Motor neuron (in vitro differentiated cells): ENCODE measurements at places on chromosomes 12 and 14.
A peak's percentile ranks its signal among the peaks of the same experiment; 100 is the strongest.

DNA sequence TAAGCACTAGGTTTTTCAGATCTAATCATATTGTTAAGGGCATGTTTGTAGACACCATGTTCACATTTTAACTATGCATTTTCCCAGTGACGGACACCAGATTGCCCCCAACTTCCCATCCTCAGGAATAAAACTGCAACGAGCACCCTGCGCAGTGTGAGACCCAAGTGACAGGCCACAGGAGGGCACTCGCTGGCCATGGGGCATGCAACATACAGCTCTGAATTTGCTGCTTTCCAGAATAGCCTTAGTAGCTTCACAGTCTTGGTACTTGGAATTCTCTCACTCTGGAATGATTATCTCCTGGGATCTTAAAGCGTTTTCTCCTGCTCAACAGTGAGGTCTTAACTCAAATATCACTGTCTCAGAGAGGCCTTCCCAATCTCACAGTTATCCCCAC lies 972 bp upstream of the DDX47 start:
- ATAC-seq, result no peak

GRCh38 chr14:103225476-103225875 lies 102.2 kb downstream of the TNFAIP2 start:
- ATAC-seq, result no peak

- no peak for ATAC-seq
Measured at GRCh38 chr12:28374556-28374955, 184.3 kb downstream of the CCDC91 start.

GRCh38 chr14:104917993-104918392 lies 6.7 kb upstream of the PLD4 start:
- ATAC-seq, result no peak

DNA sequence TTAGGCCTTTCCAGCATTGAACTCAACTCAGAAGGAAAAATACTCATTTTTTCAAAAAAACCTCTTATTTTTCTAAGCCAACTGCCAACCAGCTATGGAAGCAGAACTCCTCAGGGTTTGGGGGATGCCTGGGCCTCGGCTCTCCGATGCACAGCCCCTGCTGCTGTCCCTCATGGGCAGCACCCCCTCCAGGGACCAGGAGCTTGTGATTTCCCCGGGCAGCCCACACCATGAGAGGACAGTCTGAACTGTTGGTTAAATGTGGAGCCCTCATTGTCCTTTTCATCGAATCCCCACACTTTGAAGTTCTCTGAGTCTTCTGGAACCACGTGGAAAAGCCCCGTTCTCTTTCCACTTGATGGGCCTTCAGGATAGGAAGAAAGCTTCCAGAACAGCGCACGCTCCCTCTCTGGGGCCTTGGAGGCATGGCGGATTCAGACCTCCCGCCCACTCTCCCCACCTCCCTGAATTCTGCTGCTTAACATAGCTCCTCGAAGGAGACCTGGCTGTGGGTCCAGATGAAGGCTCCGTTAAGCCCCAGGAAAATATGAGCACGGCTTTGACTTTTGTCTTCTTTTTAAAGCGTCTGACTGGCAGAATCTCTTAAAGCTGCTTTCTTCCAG lies 156.6 kb downstream of the CALM1 start:
- no peak for ATAC-seq

- ATAC-seq, result no peak
Measured at GRCh38 chr12:22252057-22252456, 82.5 kb downstream of the ST8SIA1 start.

- no peak for ATAC-seq
Measured at GRCh38 chr12:75613981-75614380, 102.6 kb upstream of the KRR1 start.

DNA sequence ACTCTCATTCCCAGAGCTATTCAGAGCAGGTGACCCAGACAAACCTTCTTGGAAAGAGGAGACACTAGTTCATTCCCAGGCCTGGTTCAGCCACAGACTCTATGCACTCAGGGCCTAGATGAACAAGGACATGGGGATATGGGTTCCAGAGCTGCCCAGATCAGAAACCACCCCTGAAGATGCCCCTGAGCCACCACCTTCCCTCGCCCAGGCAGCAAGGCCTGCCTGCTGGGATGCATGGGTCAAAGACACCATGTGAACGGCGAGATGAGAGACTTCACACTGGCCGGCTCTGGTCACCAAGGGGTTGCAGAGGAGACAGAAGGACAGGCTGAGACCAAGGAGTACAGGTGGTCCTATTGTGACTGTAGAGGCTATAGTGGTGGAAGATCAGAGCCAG lies 4.1 kb downstream of the SERPINA12 start:
- no peak for ATAC-seq

GRCh38 chr12:92146497-92147224 lies 1.0 kb upstream of the BTG1 start:
- ATAC-seq, result no peak

DNA sequence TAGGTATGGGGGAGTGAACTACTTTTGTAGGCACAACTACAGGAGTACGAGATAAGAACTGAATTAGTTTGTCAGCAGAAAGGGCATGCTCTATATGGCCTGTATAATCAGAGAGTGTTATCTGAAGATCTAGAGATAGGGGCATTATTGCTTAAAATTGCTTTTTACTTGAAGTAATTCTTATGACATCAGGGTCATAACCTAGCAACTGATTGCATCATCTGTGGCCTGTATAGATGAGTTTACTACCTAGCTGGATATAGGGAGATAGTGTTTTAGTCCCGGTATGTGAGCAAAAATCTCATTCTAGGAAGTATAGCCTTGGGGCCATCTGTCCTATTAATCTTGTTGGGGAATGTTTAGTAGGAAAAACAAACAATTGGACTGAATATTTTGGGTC lies 142.7 kb downstream of the TMEM117 start:
- ATAC-seq, result no peak

GRCh38 chr14:93007225-93007997 lies 84.5 kb downstream of the CHGA start:
- peak; percentile 12 for ATAC-seq

DNA sequence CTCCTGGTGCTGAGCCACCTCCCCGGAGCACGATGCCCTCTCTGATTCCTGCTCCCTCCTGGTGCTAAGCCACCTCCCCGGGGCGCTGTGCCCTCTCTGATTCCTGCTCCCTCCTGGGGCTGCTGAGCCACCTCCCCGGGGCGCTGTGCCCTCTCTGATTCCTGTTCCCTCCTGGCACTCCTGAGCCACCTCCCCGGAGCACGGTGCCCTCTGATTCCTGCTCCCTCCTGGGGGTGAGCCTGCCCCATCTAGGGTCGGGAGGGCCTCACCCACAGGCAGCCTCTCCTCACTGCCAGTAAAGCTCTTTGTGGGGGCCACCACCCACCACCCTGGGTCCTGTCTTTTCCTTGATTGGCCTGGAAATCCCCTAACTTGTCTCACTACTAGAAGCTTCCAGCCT lies 327.6 kb upstream of the SFSWAP start:
- no peak for ATAC-seq

DNA sequence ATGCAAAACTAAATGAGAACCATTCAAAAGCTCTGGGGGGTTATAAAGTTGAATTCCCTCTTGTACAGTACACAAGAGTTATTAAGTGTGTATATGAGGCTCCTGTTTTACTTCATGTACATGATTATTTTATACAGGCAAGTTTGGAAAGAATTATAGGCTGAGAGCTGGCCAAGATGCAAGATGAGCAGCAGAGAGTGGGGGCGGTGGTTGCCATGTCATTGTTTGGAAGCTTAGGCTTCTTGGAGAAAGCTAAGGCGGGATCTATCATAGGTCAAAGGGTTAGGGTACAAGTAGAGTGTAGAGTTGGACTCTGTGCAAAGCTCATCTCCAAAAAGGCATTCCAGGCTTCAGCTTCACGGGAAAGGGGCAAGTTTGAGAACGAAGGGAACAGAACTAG lies 297.1 kb upstream of the TBX3 start:
- ATAC-seq, result no peak

- no peak for ATAC-seq
Measured at GRCh38 chr14:81005540-81006228, 50.3 kb downstream of the TSHR start.

GRCh38 chr12:111578276-111578970 lies 20.7 kb downstream of the ATXN2 start:
- ATAC-seq, result no peak

DNA sequence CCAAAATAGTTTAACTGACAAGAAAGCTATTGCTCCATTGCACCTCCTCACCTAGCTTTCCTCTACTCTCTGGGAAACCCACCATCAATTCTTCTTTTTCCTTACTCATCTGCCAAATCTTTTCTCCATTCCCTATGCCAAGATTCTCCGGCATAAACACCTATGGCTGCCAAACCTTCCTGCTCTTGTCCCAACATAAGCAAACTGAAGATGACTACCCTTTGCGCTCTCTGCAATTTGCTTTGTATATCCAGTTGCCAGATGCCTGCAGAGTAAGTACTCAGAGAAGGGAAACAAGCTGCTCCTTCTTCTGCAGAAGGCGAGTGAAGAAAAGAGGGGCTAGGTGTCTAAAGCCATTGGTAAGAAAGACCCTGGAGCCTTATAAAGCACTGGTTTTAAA lies 11.5 kb downstream of the PTGER2 start:
- ATAC-seq, result no peak

- peak; percentile 14 for ATAC-seq
Measured at GRCh38 chr12:132190012-132190755, 45.9 kb downstream of the NOC4L start.

GRCh38 chr14:61188978-61189808 lies 91.9 kb downstream of the TMEM30B start:
- ATAC-seq, result no peak

- ATAC-seq, result no peak
Measured at GRCh38 chr12:22924391-22924790, 299.4 kb downstream of the ETNK1 start.

GRCh38 chr14:32560209-32560857 lies 231.2 kb downstream of the AKAP6 start:
- ATAC-seq, result peak; percentile 90

DNA sequence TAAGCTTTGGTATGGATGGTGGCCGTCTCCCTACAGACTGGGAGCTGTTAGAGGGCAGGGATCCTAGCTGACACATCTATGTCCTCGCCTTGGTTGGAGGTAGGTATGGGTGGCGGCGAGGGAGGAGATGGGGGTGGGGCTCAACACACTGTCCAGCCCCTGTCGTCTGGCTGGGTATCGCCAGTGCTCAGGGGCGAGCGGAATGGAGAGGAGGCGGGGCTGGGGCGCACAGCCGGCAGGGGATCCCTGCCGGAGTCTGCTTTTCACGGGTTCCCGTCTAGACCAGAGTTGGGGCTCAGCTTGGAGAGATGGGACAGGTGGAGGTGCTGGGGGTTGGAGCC lies 16.1 kb downstream of the TAMALIN start:
- ATAC-seq, result no peak

DNA sequence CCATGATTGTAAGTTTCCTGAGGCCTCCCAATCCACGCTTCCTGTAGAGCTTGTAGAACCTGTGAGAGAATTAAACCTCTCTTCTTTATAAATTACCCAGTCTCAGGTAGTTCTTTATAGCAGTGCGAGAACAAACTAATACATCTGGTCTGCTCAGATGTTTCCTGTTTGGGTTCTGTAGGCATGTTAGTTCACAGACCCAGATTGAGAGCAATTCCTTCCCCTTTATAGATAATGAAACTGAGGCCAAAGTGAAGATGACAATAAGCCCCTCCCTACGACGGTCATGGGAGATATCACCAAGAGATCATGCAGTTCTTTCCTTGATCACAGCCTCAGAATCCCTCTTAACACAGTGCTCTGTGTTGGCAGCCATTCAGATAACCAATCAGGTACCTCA lies 76.5 kb upstream of the CLMN start:
- ATAC-seq, result no peak

GRCh38 chr14:69240527-69241173 lies 19.3 kb upstream of the GALNT16 start:
- no peak for ATAC-seq

DNA sequence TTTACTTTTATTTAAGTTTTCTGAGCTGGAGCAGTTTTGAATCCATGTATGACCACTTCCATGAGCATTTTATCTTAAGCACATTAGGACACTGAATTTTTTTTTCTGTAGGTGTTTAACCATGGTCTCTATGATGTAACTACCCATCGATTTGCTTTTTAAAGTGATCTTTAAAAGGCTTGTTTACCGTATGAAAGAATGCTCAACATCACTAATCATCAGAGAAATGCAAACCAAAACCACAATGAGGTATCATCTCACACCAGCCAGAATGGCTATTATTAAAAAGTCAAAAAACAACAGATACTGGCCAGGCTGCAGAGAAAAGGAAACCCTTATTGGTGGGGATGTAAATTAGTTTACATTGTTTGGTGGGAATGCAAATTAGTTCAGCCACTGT lies 23.0 kb downstream of the GLRX5 start:
- ATAC-seq, result no peak

GRCh38 chr12:96698965-96699364 lies 208.1 kb upstream of the NEDD1 start:
- no peak for ATAC-seq

- peak; percentile 74 for ATAC-seq
Measured at GRCh38 chr12:106138633-106139421, at the start of gene NUAK1. NUAK1 (minus strand) TSS chr12:106138954; CDS start chr12:106138653, 301 bp downstream.

GRCh38 chr12:52585066-52585465 lies 11.4 kb upstream of the KRT74 start:
- no peak for ATAC-seq

DNA sequence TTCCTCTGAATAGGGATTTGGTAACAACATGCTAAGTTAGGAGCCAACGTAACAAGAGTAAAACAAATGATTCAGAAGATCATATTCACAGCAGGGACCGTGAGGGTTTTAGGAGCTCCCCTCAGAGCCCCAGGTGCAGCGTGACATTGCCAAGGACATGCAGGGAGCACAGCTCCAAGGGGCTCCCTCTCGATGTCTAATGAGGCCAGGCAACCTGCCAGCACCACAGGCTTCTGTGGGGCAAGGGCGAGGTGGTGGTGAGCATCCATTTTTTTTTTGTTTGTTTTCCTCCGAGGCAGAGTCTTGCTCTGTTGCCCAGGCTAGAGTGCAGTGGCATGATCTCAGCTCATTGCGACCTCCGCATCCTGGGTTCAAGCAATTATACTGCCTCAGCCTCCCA lies 95.1 kb upstream of the PTPRB start:
- no peak for ATAC-seq
